ENCODE measurements at places on chromosomes 2 and 18. TPM values are rescaled to one million over a fixed set of nuclear protein-coding genes. Genes with fewer than 3 reads are reported as not detected.

The MOGAT1 gene
- not detected for total RNA-seq

The ITGB1BP1 gene
- total RNA-seq: 37.6 TPM

GRCh38 chr18:634551-635045 is 22.9 kb upstream of the TYMS start:
- DNase-seq: peak; percentile 53

DNA sequence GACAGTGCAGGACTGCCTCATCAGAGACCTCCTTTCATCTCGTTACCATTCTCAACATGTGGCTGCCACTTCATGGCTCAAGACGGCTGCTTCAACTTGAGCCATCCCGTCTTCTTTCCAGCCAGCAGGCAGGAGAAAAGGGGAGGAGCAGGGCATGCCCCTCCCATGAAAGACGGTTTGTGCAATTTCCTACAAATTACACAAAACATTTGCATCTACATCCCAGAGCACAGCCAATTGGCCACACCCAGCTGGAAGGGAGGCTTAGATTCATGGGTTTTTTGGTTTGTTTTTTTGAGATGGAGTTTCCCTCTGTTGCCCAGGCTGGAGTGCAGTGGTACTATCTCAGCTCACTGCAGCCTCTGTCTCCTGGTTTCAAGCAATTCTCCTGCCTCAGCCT is 11.8 kb downstream of the UCN start:
- DNase-seq: no peak

GRCh38 chr2:54422072-54422581 is 34.0 kb upstream of the SPTBN1 start:
- no peak for DNase-seq

GRCh38 chr2:99414566-99414965 is 75.3 kb downstream of the REV1 start:
- DNase-seq: no peak

The ACVR2A gene
- total RNA-seq: 9.3 TPM

- no peak for DNase-seq
These were observed 110.5 kb upstream of the SCG2 start for GRCh38 chr2:223712642-223713041.

The SERPINB13 gene
- 48.0 TPM for total RNA-seq

The TMEM169 gene
- total RNA-seq: 0.51 TPM

DNA sequence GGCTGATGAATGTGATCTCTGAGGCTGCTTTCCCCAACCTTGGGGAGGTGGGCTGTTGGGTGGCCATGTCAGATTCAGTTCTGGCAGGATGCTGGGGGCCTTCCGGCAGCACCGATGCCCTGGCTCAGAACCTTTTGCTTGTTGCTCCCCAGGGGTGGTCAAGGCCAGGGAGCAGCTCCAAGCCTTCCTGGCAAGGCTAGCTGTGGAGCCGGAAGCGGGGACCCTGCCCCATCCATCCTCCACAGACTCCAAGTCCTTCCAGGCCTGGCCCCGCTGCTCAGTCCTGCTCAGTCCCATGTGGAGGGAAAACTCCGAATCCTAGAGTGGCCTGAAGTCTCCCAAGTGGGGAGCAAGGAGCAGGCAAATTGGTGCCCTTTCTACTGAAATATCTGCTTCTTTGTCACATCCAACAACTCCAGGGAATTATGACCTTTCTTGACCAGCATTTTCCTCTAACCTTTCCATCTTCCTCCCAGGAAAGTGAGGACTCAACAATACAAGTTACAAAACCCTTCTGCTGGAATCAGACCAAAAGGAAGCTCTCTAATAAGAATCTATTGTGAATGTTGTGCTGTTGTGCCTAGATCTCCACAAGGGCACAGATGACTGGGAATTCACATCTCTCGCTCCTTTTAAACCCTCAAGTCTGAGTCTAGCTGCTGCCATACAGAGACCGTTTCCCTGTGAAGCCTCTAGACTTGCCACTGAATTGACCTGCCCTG is 134.0 kb downstream of the MCFD2 start:
- no peak for DNase-seq

The PLEKHM3 gene
- 8.1 TPM for total RNA-seq

DNA sequence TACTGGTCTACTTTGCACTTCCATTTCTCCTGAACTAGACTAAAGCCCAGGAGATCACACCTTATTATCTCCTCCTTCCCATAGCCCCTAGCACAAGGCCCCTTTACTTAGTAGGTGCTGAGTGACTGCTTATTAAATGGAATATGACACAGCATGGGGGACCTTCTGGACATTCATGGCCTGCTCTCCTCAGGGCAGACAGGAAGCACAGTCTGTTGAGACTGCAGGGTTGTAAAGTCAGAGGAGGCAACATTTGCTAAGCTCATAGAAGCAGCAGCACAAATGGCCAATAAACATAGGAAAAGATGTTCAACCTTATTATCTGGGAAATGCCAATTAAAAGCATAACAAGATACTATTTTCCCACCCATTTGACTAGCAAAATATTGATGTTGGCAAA is 75.3 kb downstream of the DNMT3A start:
- no peak for DNase-seq

All from bronchial epithelial cell (primary cell).